ENCODE measurements at places on chromosomes 1 and 21.

- DNase-seq: no peak
Observed at GRCh38 chr1:233959102-233959501, 54.6 kb downstream of the SLC35F3 start.

DNA sequence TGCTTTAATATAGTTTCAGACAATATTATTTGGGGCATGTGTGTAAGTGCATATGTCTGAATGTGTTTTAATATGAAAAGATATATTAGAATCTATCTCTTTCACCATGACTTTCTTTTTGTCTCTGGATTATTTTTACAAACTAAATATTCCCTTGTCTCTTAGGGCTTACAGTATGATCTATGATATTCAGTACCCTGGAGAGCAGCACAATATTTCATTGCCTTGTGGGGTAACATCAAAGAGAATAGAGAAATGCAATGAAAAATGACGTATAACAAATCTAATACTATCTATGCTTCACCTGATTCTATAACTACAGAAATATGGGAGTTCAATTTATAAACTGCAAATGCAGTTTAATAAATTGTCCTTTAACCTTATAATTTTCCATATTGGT, 2084.5 kb downstream of the MRPL39 start:
- no peak for DNase-seq

GRCh38 chr1:160718210-160718609, 6.6 kb upstream of the CD48 start:
- no peak for DNase-seq

GRCh38 chr1:156356262-156356874, 12.6 kb upstream of the RHBG start:
- no peak for DNase-seq

DNA sequence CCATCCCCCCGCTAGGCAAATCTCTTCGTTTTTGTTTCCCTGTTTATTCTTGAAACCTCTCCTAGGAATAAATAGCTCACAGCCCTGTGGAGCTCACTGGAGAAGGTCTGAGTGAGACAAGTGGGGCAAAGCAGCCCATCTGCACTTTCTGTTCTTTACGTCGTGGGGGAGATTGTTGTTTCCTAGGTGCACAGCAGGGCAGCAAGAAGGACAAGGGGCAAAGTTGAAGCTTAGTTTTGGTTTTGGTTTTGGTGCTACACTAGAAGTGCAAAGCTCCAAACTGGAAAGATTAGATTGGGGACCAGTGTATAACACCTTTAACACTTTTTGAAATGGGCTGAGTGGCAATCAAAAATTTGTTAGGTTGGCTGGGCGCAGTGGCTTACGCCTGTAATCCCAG, 76.6 kb downstream of the GPR88 start:
- DNase-seq: no peak

GRCh38 chr1:11730429-11730891, 5.5 kb upstream of the AGTRAP start:
- no peak for DNase-seq

GRCh38 chr1:178774263-178774662, 49.2 kb downstream of the RALGPS2 start:
- DNase-seq: no peak

DNA sequence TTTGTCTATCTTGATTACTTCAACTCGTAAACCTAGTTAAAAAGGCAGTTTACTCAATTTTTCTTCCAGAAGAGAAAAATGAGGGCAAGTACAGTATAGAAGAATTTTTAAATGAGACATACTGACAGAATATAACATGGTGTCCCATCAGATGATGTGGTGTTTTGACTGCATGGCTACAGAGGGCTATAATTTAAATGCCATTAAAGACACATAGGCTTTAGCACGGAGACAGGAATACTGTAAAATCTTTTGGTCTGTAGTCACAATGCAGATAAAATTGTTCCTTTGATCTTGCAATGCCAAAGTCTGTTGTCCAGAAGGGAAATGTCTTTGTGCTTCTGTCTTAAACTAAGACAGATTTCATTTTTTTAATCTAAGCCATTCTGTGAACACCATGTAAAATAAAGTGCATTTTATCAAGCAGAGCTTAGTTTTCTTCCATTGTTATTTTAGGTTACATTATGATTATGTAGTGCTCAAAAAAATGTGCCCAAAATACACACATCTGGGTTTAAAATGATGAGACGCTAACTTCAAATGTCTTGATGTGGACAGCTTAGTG, 249.6 kb downstream of the PTPRC start:
- no peak for DNase-seq

DNA sequence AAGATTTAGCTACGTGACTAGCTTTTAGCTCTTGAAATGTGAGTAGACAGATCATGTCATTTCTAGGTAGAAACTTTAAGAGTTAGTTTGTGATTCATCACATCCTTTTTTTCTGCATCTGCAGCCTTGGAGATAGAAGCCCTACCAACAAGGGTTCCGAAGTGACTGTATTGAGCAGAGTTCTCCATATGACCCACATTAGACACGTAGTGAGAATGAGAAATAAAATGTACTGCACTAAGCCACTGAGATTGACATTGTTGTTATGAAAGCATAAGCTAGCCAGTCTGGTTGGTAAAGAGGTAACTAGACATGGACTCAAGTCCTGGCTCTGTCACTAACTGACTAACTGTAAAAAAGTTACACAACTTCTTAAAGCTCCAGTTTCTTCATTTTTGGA, 296.1 kb downstream of the PDE4B start:
- DNase-seq: no peak

DNA sequence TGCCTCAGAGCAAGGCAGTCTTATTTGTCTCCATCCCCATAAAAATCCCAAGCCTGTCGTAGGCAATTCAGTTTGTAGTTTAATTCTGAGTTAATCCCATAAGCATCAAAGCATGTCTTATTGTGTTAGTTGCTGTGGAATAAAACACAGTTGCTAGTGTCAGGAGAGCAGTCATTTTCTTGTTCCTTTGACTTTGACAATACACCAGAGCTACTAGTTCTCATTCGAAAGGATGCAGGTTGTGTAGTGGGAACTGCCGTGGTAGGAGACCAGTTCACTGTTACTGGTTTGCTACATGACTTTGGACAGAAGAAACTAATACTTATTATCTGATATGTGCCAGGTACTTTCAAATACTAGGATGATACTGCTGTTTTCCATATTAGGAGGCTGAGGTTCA, 23.5 kb downstream of the LRIG2 start:
- DNase-seq: no peak

DNA sequence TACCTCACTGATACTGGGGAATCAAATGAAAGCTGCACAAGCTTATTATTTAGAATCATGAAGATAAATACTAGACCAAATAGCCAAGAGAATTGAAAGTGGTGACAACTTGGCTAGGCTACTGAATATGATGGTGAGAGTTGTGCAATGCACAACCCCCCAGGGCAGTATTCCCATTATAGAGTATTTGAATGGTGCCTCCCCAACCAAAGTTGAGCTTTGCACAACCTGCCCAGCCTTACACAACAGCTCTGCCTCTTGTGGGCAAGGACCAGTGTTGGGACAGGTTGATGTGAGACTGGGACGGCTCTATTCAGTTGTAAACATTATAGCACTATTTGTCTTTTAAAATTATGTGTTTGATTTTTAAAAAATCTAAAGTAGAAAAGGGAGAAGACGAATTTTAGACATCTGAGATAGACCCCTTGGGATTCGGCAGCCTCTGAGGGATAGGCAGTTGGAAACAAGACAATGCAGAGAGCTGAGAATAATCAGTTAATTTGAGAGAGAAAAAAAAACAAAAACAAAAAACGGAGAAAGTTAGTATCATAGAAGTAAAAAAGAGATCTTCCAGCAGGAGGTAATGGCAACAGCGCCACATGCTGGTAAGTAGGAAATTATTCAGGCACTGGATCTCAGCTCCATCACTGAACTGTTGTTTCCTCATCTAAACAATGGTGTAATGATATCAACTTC, 91.0 kb upstream of the KCNA3 start:
- no peak for DNase-seq

GRCh38 chr1:43300378-43301094, at the start of gene TIE1:
Gene TIE1 (plus strand): TSS chr1:43300982. CDS start chr1:43301072, 90 bp downstream.
- DNase-seq: no peak

- no peak for DNase-seq
Observed at GRCh38 chr1:165376041-165376810, 19.7 kb upstream of the LMX1A start.

DNA sequence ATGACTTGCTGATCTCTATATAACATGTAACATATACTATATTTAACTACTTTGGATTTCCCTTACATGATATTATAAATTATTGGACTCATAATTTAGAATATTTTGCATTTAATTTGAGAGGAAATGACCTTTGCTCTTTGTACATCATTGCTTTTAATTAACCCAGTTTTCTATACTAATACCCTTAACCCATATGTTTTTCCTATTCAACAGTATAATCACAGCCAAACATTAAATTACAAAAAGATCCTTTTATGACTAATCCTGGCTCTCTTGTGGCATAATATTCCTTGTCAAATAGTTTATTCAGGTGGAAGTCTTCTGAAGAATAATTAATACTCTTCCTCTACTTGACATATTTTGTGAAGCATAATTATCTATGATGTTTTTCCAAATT, 56.0 kb upstream of the GPR52 start:
- DNase-seq: no peak

- DNase-seq: no peak
Observed at GRCh38 chr1:61506236-61506635, 218.7 kb downstream of the TM2D1 start.

- DNase-seq: no peak
Observed at GRCh38 chr1:2200308-2200943, 5.9 kb upstream of the FAAP20 start.

DNA sequence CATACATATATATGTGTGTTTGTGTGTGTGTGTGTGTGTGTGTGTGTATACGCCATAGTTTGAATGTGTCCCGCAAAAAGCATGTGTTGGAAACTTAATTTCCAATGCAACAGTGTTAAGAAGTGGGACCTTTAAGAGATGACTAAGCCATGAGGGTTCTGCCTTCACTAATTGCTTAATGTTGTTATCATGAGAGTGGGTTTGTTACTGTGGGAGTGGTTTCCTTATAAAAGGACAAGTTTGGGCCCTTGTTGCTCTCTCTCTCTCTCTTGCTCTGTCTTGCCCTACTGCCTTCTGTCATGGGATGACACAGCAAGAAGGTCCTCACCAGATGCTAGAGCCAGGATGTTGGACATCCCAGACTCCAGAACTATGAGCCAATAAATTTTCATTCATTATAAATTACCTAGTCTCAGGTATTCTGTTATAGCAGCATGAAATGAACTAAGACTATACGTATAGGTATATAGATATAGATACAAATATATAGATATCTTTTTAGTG, 103.8 kb upstream of the ZC3H11B start:
- no peak for DNase-seq

GRCh38 chr1:10661453-10661852, 135.0 kb downstream of the CASZ1 start:
- no peak for DNase-seq

DNA sequence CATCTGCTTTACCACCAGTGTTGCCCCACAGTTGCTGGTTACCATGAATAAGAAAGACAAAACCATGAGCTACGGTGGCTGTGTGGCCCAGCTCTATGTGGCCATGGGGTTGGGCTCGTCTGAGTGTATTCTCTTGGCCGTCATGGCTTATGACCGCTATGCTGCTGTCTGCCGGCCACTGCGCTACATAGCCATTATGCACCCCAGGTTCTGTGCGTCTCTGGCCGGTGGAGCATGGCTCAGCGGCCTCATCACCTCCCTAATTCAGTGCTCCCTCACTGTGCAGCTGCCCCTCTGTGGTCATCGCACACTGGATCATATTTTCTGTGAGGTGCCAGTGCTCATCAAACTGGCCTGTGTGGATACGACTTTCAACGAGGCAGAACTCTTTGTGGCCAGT, 14.0 kb downstream of the OR2G6 start:
- DNase-seq: no peak

DNA sequence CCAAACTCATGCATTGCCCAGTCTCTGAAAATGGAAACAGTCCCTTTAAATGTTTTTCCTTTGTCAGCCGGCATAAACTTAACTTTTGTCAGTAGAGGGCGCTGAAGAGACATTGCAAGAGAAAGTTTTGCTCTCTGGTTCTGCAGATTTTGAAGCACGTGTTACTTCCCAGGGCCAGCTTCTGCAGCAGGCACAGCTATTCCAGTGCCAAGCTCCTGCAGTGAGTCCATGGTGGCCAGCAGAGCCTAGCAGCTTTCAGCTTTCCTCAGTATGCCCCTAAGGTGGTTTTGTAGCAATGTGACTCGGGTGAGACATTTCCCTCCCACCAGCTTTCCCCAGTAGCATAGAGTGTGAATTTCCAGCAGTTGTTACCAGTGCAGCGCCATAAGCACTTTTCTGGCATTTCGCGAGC, 2.6 kb upstream of the IFI44L start:
- peak; percentile 5 for DNase-seq

GRCh38 chr1:115507901-115508300, 133.9 kb upstream of the VANGL1 start:
- no peak for DNase-seq

GRCh38 chr1:235998812-235999211, 66.1 kb downstream of the NID1 start:
- DNase-seq: peak; percentile 11

- no peak for DNase-seq
Observed at GRCh38 chr1:46479744-46480350, 9.8 kb upstream of the DMBX1 start.

DNA sequence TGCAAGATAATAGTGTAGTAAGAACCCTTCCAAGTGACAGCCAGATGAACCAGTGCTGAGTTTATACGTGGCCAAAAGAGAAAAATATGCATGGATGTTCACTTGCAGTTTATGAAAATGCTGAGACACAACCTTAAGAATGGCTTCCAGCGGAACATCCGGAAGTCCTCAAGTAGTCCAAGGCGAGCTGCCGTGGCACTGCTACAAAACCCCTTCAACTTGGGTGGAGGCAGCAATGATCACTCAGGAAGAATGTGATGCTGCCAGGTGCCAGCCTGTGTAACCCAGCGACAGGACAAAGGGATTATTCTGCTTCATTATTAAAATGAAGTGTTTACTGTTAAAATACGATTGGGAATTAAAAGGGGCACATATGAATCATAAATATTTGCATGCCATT, 179.6 kb downstream of the RUNX1 start:
- no peak for DNase-seq

GRCh38 chr1:86795316-86795715, 90.9 kb downstream of the SH3GLB1 start:
- no peak for DNase-seq

GRCh38 chr1:20185834-20186782, at the start of the genes PLA2G2C and UBXN10:
Gene PLA2G2C (minus strand): TSS chr1:20186518. CDS start chr1:20177363, 9,155 bp downstream.
Gene UBXN10 (plus strand): TSS chr1:20186096. CDS start chr1:20190562, 4,466 bp downstream.
- no peak for DNase-seq

DNA sequence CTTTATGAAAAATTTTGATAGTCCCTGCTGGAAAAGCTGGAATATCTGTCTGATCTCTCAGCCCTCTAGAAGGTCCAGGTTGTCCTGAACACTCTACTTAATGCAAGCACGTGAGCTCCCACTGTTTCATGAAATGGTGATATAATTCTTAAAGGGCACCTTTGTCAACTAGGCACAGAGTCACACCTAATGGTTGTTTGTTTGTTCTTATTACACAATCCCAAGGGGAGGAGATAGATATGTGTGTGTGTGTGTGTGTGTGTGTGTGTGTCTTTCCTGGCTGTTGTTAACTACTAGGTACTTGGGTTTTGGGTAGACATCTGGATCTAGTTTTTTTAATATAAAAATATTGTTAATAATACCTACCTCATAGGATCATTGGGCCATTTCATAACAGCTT, 63.9 kb downstream of the GRIK1 start:
- DNase-seq: no peak

- DNase-seq: no peak
Observed at GRCh38 chr1:11804666-11805421, 920 bp downstream of the MTHFR start.

GRCh38 chr1:237851210-237851845, 39.4 kb downstream of the ZP4 start:
- DNase-seq: no peak

GRCh38 chr1:15876357-15877055, 29.0 kb downstream of the SPEN start:
- no peak for DNase-seq

All from stimulated activated CD8-positive, alpha-beta memory T cell treated with anti-CD3 and anti-CD28 coated beads, Interleukin-2, amount 100 ng/mL, for 1 hour (primary cell).